ENCODE measurements at places on chromosomes 16 and 17. TPM values are rescaled to one million over a fixed set of nuclear protein-coding genes. Genes with fewer than 3 reads are reported as not detected.

The KCNJ16 gene
- total RNA-seq = not detected

The TP53TG3C gene
- total RNA-seq = not detected

DNA sequence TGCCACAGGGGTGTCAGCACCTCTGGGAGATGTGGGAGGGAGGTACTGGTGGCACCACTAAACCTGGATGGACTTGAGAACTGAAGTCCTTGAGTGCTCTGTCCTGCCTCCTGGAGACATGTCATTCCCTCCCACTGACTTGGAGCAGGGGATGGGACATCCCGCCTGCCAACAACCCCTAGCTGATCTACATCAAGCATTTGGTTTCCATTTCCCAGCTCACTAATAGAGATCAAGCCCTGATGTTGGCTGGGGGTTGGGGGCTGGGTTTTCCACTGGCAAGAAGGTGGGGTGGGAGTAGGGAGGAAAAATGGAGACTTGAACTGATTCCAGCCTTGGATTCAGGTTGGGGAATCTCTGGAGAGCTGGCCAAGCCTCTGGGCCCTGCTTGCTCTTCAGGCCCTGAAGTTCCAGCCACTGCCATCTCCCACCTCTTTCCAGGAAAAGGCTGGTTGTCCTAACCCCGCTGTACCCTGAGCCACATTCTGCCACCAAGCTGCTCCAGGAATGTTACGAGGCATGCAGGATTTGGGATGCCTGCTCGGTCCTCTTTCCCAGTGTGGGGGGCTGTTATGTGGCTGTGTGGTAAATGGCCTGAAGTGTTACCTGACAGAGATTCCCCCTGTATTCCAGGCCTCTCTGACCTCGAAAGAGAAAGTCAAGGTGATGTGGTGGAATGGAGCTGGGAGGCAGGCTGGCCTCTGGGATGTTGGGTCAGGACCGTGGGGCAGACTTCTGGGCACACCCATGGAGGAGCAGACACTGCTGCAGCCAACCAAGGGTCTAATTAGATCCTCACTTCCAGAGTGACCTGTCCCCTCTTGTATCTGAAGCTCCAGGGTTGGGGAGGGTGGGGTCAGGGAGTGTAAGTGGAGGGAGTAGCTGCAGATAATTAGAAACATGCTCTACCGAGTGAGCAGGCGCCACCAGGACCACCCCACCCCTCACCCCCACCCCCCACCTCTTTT, 16.7 kb downstream of the IGFBP4 start:
- no peak for DNase-seq

DNA sequence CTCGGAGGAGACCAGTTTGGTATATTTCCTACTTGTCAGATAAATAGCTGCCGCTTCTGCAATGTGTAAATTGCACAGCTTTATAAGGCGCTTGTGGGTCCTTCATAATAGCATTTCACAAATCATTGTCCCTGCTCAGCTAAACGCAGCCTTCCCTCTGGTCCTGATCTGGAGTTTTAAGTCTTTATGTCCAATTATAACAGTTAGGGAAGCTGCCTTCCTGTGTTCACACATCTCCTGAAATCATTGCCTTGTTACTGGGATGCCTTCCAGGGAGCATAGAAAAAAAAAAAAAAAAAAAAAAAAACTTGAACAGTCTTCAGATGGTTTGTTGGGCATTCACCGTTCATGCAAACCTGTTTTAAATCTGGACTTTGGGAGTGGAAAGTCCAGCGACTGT, 342.0 kb downstream of the XYLT1 start:
- no peak for DNase-seq

Data from lower leg skin (tissue), 4 donors.